ENCODE measurements at places on chromosomes 12 and 14.

DNA sequence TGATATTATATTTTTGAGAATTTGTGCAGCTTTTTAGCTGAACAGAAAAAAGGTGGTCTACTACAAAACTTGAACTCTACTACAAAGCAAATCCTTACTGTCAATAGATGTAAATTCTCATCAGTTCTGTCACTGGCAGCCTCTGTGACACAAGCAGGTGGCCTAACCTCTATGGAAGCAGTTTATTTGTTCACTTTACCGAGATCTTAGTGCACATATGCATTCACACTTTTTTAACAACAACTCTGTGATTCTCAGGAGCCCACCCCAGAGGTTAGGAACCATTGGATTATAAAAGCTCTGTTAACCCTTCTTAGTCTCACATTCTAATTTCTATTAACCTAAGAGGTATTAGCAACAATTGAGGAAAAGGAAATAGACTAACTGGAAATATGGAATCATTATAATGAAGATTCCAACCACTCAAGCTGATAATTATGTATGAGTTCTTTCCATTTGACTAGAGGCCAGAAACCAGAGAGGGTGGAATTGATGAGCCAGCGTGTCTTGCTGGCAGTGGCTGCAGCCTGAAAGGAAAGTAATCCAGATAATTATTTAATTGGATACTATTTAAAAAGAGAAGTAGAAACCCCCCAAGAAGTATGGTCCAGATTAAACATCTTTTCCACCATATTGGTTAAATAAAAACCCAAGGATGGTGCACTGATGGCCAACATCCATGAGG is 451.1 kb downstream of the TMEM117 start:
- DNase-seq, result no peak

DNA sequence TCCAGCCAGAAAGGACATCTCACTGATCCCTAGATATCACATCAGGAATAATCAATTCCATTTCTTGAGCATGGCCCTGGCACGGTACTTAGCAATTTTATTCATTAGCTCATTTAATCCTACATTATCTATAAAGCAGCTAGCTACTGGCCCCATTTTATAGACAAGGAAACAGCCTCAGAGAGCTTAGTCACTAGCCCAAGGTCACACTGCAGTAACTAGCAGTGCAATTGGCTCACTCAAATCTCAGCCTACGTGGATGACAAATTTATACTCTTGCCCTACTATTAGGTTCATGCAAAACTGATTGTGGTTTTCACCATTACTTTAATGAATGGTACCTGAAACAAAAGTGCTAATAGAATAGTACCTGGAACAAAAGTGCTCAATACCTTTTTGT is 41.7 kb downstream of the NUAK1 start:
- DNase-seq, result no peak

DNA sequence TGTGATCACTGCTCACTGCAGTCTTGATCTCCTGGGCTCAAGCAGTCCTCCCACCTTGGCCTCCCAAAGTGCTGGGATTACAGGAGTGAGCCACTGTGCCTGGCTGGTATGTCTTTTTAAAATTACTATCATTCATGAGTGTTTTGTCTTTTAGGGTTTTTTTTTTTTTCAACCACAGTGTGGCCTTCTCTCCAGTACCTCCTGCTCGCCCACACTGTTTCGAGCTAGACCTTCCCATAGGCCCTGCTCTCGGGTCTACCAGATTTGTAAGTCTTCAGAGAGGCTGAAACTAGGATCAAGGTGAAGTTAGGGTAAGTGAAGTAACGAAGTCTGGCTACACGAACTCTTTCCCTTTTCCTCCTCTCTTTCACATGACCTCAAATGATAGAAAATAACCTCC is 1.5 kb downstream of the BIN2 start:
- DNase-seq, result no peak

DNA sequence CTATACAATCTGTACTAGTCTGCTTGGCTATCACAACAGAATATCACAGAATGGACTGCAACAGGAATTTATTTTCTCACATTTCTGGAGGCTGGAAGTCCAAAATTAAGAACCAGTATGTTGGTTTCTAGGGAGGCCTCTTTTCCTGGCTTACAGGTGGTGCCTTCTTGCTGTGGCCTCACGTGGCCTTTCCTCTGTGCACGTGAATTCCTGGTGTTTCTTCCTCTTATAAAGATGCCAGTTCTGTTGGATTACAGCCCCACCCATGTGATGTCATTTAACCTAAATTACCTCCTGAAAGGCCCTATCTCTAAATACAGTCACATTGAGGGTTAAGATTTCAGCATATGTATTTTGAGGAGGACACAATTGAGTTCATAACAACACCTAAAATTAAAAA is 32.1 kb upstream of the C2CD5 start:
- no peak for DNase-seq

- no peak for DNase-seq
Measured at GRCh38 chr12:39816671-39817185, 197.1 kb upstream of the ABCD2 start.

DNA sequence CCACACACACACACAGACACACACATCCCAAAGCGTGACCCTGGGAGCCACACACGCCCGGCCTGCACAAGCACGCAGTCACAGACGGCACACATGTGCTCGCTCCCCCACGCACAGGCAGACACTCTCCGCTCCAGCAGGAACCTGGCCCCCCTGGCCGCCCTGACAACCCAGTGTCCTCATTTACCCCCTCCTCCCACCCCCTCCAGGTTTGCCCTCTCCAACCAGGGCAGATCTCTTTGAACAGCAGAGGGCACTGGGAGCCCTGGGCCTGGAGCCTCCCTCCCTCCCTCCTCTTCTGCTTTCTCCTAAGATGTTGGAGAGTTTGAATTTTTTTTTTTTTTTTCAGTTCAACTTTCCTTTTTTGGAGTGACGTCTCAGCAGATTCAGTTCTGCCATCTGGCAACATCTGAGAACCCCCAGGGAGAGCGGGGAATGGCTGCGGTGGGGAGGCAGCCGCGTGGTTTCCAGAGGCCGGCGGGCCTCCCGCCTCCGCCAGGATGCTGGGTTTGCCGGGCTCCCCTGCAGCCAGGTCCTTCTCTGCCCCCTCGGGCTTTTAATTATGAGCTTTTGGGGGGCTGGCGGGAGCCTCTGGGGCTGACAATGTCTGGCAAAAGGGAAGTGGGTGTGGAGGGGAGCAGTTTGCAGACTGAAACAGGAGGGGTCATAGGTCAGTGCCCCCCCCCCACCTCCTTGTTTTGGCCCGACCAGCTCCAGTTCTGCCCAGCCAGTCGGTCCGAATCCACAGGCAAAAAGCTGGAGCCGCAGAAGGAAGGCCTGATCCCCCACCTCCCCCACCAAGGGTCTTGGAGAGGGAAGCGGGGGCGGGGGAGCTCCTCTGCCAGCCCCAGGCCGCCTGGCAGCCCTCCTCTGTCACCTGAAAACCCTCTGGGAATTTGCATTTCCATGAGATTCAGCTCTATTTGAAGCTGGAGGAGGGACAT is 1.3 kb upstream of the NCOR2 start:
- peak; percentile 58 for DNase-seq

- no peak for DNase-seq
Measured at GRCh38 chr14:100271247-100271939, 32.4 kb downstream of the YY1 start.

- DNase-seq, result no peak
Measured at GRCh38 chr14:67630938-67631337, 11.2 kb downstream of the ARG2 start.

DNA sequence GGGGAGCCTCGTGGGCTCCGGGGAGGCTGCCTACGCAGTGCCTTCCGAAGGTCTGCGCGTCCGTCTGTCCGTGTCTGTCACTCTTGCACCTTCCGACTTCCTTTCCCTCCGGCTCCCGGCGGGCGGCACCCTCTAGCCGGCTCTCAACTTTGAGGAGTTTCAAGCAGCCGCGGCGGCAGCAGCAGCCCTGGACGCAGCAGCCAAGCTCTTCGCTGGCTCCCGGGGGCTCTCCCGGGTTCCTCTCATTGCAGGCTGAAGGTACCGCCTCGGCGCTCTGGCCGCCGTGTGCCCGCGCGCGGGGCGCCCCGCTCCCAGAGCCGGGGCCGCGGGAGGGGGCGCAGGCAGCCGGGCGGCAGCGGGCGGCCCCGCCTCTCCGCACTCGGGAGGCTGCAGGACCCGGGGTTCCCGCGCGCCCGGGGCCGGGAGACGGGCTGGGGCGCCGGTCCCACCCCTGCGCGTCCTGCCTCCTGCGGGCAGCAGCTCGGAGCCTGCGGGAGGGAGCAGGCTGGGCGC is at the start of the genes AMIGO2 and PCED1B:
Gene AMIGO2, minus strand, starts transcription at position 492 of the 513 bp plus-strand sequence. CDS start 957 bp downstream, outside the sequence.
Gene PCED1B, plus strand, starts transcription at position 154 of the 513 bp plus-strand sequence. CDS start 155,443 bp downstream, outside the sequence.
- peak; percentile 32 for DNase-seq

- peak; percentile 83 for DNase-seq
Measured at GRCh38 chr14:77838831-77839511, 39.1 kb downstream of the ADCK1 start.

- DNase-seq, result no peak
Measured at GRCh38 chr12:95763809-95764253, 26.7 kb downstream of the NTN4 start.

DNA sequence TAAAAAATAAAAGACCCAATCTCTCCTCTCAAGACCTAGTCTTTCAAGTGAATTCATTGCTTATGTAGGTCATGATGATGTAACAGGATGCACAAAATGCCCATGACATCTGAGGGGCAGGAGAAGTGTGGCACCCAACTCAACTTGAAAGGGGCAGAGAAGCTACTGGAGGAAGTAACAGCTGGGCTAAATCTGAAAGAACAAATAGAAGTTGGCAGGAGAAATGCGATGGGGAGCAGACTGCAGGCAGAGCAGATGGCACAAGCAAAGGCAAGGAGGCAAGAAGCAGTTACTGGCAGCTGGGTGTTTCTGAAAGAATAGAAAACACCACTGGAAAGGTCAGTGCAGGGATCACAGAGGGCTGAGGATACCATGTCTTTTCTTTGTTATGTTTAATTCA is 14.6 kb downstream of the SLC38A4 start:
- DNase-seq, result no peak

- no peak for DNase-seq
Measured at GRCh38 chr12:75315518-75315917, 14.6 kb downstream of the CAPS2 start.

GRCh38 chr14:100192250-100192671 is 32.8 kb upstream of the DEGS2 start:
- no peak for DNase-seq

- no peak for DNase-seq
Measured at GRCh38 chr12:44019118-44019517, 183.2 kb downstream of the TMEM117 start.
